ENCODE measurements at places on chromosomes 5 and 9.

DNA sequence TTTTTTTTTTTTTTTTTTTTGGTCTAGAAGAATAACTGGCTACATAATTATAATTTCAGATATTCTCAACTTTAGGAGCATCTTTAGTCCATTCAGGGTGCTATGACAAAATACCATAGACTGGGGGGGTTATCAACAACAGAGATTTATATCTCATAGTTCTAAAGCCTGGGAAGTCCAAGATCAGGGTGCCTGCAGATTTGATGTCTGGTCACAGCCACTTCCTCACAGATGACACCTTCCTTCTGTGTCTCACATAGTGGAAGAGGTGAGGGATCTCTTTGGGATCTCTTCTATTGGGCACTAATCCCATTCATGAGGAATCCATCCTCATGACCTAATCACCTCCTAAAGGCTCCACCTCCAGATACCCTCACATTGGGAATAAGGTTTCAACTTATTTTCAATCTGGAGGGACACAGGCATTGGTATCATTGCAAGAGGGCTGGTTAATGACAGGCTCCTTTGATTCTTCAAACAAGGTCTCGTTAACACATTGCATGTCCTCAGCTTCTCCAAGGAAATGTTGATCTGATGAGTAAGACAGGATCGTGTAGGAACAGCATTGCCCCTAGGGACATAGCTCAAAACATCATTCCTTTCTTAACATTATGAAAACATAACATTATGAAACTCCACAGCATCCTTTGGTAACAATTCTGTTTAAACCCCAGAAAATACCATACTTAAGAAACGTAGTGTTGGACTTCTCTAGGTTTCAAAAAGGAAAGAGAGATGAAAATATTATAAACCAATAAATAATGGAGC, 372.4 kb downstream of the SEMA5A start:
- DNase-seq = no peak

- DNase-seq = no peak
These were observed 115.6 kb downstream of the VCAN start for GRCh38 chr5:83586874-83587776.

GRCh38 chr5:16754601-16755000, 137.8 kb upstream of the RETREG1 start:
- no peak for DNase-seq

DNA sequence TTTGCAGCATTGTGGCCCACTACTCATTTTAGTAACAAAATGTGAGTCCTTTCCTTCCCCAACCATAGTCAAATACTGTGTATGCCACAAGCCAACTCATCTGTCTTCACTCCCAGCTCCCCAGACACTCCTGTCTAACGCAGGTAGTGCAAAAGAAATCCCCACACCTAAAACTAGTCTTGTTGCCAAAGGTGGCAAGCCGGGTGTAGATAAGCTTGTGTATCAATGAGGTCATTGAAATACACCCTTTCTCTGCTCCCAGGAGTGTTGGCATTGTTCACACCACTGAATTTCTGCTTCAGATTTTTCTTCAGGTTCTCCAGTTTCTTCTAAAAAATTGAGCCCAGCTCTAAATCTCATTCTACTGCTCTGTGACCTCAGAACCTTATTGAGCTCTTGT, 19.7 kb upstream of the RGS7BP start:
- no peak for DNase-seq

DNA sequence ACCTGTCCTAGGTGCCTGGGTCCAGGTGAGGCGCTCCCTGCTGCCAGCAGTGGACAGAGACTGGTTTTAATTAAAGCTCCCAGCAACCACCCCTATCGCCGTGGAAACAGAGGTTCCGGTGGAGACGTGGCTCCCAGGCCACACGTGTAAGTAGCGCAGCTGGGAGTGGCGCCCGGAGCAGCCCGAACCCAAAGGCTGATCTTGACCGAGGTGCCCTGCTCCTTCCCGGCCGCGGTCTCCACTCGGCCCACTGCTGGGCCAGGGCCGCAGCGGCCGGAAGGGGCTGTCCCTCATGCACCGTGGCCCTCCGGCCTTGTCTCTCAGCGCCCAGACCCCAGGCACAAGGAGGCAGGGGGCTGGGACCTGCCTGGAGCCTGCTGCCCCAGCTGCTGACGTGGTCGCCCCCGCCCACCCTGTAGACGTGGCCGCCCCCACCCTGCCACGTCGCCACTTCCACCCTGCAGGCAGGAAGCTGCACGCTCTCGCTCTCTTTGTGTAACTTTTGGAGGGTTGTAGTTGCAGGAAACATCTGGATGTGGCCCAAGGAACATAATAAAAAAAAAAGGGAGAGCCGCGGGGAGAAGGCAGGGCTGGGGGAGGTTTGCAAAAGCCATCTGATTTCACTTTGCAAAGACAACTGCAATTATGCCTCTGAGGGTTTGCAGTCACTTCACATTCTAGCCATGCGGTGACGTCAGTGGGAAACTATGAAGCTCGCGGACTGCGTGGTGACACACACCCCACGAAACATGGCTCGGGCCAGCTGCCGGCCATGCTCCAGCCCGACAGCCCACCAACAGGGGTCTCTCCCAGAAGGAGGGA, 129.9 kb downstream of the RXRA start:
- no peak for DNase-seq

GRCh38 chr5:142830241-142831008, 60.2 kb downstream of the ARHGAP26 start:
- DNase-seq = no peak

DNA sequence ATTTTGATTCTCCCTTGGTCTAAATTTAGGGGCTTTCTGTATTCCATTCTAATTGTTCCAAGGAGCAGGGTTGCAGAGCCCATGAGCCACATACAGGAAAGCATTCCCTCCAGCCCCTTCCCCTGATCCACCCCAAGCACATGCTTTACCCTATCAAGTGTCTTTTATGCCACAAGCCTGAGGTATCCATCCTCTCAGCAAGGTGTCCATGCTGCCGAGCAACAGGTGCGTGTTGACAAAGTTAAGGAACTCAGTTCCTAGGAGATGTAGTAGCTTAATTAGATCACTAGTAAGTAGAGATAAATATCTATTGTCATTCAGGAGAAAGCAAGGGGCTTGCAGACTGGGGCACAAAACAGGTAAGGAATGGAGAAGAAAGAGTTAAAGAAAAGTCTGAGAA, 57.8 kb downstream of the FEM1C start:
- DNase-seq = no peak

DNA sequence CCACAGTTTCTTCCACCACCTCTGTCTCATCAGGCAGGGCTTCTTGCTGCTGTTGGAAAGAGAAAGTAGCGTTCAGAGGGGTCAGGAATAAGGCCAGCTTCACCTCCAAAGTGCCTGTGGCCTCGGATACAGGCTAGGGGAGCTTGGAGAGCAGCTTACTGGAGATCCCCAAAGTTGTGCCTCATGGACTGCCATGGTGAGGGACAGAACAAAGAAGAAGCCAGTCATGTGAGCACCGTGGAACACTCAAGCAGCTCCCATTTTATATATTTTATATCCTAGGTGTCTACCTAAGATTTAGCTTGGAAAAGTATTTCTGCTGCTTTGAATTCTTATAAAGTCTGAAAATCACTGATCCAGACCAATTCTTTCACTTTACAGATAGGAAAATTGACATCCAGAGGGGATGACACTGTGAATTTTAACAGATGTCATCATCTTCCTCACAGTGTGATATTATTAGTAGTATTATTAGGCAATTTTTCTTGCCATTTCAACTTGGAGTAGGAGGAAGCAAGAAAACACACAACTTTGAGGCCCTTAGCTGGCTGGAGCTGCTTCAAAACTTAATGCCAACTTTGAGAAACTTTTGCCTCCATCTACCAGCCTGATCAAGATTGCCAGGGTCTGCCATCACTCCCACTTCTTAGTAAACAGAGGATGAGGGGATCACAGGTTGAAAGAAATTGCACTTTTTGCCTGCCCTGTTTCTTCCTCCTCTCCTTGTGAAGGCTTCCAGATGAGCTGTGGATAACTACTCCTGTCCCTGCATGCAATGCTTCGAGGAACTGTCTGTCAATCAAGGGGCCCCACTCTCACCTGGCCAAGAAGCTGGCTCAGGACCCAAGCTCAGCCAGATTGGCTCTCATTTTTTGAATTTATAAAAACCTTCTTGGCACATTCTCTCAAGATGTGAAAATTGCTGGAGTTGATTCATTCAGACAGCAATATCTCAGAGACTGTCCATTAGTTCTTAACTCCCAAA, 11.8 kb downstream of the SPARC start:
- DNase-seq = no peak

DNA sequence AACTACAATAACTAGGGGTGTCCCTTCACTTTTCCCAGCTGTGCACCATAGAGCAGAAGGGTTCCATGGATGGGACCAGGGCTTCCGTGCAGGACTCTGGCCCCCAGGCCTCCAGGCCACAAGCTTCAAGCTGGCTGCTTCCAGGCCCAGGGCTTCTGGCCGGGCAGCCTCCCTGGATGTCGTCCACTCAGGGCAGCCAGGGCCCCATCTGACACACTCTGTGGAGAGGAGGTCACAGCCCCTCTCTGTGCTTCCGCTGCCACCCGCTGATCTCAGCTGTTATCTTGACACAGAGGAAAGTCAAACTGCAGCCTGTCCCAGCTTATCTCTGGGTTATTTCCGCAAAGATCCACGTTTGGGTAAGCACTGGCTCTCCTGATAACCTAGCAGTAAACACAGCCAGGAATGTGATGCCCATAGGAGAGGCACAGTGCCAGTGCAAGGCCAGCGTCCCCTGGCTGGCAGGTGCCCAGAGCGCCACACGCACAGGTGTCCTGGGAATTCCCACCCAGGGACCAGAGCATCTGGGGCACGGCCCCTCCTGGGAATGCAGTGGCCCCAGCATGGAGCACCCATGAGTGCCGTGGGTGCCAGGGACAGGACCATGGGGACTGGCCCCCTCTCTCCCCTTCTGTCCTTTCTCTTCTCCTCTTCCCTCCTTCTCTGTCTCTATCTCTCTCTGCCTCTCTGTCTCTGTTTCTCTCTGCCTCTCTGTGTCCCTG, 15.6 kb upstream of the SLC6A19 start:
- no peak for DNase-seq

DNA sequence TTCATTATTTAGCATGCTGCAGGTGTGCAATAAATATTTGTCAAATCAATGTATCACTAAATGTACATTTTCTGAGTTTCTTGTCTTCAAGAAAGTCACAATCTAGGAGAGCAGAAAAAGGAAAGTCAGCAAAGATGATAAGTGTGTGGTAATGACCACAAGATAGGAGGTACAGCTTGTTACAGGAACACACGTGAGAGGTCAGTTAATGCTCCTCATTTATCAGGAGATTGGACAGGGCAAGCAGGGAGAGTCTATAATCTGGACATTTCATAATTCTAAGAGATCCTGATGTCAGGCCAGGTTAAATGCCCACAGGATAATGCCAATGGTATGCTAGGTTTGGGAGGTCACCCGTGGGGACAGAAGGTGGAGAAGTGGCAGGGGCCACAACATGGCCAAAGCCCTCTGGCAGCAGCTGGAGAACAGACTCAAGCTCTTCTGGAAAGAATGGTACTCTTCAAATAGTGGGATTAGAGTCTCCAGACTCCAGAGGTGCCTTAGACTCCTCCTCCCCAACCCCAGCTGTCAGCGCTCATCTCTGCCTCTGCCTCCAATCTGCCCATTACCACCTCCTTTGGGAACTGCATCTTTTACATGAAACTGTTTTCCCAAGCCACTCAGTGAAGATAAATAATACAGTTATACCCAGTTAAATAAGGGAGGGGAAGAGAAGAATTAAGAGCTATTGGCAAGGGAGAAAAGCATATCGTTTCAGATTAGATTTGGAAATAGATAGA, 114.3 kb downstream of the ASTN2 start:
- no peak for DNase-seq

- DNase-seq = no peak
These were observed 111.8 kb downstream of the CARTPT start for GRCh38 chr5:71830681-71831539.

DNA sequence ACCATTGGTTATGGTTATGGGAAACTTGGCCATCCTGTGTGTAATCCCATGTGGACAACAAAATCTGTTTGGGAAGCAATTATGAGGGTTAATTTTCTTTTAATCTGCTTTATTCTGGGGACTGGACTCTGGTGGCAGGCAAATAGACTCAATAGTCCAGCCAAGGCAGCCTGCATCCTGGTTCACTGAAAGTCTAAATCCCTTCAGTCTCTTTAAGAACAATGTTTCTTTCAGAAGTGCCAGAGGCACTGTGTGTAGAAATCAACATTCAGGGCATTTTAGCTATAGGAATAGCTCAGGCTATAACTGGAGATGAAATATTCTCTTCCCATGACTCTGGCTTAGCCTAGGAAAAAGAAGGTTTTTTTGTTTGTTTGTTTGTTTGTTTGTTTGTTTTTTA, 118.0 kb downstream of the SPATA31D1 start:
- DNase-seq = no peak

DNA sequence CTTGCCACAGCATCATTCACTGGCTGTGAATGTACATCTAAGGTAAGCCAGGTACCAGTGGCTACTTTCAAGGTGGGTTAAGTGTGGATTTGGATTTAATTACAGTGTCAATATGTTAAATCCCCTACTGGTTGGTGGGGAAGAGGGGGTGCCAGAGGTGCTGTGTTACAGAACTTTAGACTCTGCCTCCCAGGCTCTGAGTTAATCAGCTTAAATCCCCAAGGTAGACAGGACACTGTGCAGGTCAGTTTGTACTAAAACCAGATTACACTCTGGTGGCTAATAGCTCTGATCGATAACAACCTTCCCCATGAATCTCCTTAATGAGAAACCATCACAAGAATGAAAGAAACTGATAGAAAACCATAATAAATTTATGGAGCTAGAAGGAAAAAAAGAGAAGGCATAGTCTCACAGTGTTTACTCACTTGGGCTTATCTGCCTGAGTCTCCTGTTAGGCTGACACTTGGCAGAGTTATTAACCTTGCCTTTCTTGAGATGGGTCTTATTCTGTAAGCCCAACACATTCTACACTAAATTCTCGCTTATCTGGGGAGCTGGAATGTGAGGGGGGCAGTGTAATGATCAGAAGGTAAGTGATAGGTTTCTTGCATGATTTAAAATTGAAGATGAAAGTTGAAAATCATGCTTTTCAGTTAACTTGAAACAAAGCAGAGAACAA, 106.8 kb downstream of the LMNB1 start:
- DNase-seq = no peak

DNA sequence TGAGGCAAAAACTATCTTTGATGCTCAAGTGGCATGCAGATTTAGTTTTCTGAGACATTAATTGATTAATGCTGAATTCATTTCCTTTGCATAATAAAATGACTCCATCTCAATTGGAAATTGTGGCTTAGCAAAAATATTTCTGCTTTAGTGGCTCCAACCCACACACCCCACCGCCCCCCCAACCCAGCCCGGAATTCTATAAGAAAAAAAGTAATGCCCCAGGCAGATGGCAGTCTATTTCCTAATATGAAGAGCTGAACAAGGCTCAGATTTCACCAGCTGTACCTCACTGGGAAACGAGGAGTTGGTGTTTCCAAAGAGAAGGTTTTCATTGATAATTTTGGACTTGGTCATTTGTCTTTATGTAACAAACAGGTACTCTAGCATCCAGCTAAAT, 182.1 kb downstream of the FBN2 start:
- DNase-seq = no peak

DNA sequence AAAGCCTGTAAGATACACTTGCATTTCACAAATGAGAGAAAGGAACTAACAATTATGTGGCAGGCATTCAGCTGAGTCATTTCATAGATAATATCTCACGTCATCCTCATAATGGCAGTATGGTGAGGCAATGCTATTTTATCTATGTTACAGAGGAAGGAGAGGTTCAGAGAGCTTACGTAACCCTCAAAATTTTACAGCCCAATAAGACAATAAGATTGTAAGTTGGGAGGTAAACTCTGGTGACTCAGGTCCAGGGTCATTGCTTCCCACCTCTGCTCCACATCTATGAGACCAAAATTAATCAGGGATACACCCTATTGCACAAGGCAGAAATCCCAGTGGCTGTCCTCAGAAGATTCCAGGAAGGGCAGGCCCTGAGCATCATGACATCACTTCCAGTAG, 309.7 kb downstream of the NSG2 start:
- peak; percentile 29 for DNase-seq

- no peak for DNase-seq
These were observed 28.8 kb downstream of the SLC46A2 start for GRCh38 chr9:112861638-112862555.
